ENCODE measurements at places on chromosomes 5 and 9.

GRCh38 chr5:118679264-118679940 is 308.9 kb downstream of the DTWD2 start:
- no peak for DNase-seq

GRCh38 chr9:20379804-20380225 is 242.5 kb downstream of the MLLT3 start:
- no peak for DNase-seq

DNA sequence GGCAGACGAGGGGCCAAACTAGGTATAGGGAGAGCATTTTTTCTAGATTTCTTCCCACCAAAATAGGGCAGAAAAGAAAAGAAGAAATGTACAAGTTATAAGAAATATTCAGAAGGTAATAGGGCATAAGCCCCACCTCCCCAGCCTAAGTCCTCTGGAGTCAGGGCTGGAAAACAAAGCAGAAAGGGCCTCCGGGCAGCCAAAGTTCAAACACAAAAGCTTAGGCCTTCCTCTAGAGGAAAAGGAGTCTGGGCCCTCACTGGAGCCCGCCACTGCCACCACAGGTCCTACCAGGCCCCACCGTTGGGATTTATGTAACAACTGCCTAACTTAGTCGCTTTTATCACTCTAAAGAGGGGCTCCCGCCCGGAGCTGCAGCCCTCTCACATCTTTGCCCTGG is 27.6 kb downstream of the TBC1D2 start:
- no peak for DNase-seq

GRCh38 chr9:78909566-78909965 is 612.6 kb downstream of the PSAT1 start:
- no peak for DNase-seq

GRCh38 chr5:94812232-94812631 is 193.8 kb downstream of the SLF1 start:
- DNase-seq = no peak

- no peak for DNase-seq
These were observed 5.1 kb downstream of the SPZ1 start for GRCh38 chr5:80324912-80325311.

DNA sequence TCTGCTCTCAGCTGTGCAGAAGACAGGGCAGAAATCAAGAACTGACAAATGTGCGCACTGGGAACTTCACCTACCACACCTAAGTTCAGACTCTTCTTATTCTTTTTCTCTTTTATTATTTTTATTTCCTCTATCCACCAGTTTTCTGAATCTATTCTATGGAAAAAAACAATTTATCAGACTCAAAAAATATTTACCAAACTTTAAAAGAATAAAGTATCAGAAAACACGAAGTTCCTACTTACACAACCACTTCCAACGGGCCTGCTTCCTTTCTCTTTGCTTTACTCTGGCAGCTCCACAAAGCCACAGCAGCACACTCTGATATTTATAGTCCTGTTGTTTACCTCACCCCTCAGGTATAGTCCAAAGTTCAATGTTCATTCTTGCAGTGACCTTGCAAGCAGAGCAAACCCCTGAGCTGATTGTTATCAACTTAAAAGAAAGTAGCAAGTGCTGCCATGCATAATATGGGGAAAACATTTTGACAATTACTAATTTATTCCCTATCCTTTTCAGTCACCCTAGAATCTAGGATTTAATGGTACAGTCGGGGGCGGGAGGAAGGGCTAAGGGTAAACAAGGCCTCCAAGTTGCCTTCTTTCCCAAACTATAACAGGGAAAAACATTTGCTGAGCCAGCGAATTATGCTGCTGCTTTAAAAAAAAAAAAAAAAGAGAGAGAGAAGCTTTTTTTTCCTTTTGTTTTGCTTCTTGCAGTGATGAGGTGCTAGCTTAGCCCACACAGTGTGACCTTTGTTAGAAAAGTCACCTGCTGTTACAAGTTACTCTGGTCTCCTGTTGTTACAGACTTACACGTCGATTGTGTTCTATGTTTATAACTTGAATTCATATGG is at the start of gene SELENOP:
Gene SELENOP, minus strand, starts transcription at position 302 of the 856 bp plus-strand sequence. CDS start 3,539 bp downstream, outside the sequence.
- DNase-seq = no peak

DNA sequence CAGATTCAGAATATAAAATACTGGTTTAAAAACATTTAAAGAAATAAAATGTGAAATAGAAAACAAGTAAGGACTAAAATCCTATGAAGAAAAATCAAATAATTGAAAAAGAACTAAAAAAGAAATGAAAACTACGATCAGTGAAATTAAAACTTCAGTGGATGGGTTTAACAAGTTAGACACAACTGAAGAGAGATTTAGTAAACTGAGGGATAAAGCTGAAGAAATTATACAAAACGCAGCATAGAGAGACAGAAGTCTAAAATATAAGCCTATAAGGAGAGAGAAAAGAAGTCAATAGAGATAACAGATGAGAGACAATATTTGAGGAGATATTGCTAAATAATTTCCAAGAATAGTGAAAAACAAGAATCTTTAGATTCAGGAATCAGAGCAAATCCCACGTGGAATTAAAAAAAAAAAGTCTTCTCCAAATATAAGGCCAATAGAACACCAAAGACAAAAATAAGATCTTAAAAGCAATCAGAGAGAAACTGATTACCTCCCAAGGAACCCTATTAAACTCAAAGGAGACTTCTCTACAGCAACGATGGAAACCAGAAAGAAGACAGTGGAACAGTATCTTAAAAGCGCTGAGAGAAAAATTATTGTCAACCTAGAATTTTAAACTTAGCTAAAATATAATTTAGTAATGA is 59.6 kb upstream of the ABL1 start:
- DNase-seq = no peak

GRCh38 chr5:73814233-73814846 is 188.3 kb downstream of the ARHGEF28 start:
- no peak for DNase-seq

DNA sequence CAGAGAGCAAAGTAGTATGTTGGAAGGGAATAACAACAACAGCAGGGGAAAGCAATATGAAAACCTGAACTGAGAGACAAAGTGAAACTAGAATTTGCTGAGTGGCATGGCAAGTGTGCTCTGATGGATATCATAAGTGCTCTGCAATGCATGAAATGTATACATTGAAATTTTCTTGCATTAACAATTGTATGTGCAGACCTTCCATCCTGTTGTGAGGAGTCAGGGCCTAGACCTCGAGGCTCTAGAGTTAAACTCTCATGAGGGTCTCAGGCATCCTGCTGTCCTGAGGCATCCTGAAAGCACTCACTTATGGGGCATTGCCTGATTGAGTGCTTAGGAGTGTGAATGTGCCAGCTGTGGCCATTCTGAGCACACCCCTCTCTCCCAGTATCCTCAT is 1.1 kb downstream of the ECM2 start:
- no peak for DNase-seq

DNA sequence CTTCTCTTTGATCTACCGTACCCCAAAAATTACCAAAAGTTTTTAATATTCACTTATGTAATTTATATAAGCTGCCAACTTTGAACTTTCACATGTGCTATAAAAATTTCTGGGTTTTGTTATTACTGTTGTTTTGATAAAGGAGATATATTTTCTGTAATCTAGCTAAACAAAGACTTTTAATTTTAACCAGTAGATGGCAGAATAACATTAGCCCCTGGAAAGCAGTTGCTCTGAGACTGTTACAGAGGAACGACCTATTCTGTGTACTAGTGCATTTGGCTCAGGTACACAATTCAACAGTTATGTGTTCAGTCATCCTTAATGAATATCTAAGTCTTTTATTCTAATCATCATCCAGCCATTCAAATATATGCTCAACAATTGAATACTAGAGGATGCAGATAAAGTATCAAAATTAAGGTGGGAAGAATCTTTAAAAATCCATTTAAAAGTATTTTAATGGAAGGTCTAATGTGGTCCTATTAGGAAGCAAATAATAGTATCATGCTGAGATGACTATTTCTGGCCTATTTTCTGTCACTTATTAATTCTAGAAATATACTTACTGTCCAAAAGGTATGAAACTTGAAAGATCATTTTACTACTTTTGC is 8.6 kb downstream of the KLHL9 start:
- no peak for DNase-seq

DNA sequence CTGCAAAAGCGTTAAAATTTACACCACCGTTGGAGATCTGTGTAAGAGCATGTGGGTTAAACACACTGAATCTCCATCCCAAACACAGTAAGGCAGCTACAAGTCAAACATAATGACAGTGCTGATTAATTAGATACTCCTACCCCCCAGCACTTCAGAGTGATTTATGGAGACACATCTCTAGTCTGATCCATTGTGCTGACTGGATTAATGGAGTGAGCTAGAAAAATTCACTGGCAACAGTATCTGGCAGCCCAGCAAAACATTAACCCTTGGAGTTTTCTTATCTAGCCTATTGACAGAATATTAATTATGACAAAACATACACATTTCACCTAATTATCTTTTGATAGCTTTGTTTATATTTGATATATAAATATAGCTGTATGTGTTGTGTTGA is 188.6 kb upstream of the ISL1 start:
- DNase-seq = no peak

- no peak for DNase-seq
These were observed 43.2 kb upstream of the NR3C1 start for GRCh38 chr5:143446535-143447226.

DNA sequence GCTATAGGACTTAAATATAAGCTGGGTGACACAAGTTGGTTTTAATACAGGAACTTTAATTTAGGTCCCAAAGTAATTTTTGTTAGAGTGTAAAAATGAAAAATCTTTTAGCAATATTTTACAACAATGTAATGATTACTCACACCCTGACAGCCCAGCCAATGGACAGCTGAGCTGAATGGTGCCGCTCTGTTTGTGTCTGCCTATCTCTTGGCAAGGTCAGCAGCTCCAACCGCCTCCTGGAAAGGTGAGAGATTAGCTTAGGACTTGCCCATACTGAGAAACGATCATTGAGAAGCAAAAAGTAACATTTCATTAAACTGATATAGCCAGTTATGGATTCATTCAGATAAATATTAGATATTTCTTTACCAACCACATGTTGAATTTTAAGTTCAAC is 463.6 kb upstream of the CD180 start:
- no peak for DNase-seq
